ENCODE measurements at places on chromosomes 13 and 19. TPM values are rescaled to one million over a fixed set of nuclear protein-coding genes. Genes with fewer than 3 reads are reported as not detected.
A peak's percentile ranks its signal among the peaks of the same experiment; 100 is the strongest.

CILP2 gene
- total RNA-seq, result 1.0 TPM

NUP58 gene
- total RNA-seq, result 138 TPM

DENND1C gene
- 0.19 TPM for total RNA-seq

AMH gene
- total RNA-seq, result 3.5 TPM

ZNF66 gene
- total RNA-seq, result 29.5 TPM

ZNF556 gene
- not detected for total RNA-seq

KLK2 gene
- not detected for total RNA-seq

- peaks cover 5% of the 10 kb centered on the region for H3K27me3 ChIP-seq
- no peaks in the 10 kb centered on the region for H3K4me1 ChIP-seq
Observed at GRCh38 chr19:29162694-29163093, 50.3 kb downstream of the UQCRFS1 start.

DNA sequence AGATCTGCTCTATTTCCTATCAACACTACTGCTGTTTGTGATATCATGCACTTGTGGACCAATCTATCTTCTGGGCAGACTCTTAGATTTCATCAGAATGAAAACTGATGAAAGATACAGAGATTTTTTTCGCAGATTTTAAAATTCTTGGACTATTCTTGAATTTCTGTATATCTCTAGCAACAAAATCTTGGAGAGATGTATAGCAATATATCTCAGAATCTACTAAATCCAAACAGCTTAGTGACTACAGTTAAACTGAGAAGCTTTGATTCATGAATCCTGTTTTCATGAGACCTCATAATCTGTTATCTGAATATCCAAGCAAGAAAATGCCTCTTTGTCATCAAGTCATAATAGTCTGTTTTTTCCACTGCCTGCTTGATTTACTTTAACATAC lies 28.0 kb upstream of the FREM2 start:
- H3K27me3 ChIP-seq, result no peaks in the 10 kb centered on the region
- no peaks in the 10 kb centered on the region for H3K36me3 ChIP-seq
- H3K4me3 ChIP-seq, result no peak overlapping the region
- H3K27ac ChIP-seq, result no peak overlapping the region

DNA sequence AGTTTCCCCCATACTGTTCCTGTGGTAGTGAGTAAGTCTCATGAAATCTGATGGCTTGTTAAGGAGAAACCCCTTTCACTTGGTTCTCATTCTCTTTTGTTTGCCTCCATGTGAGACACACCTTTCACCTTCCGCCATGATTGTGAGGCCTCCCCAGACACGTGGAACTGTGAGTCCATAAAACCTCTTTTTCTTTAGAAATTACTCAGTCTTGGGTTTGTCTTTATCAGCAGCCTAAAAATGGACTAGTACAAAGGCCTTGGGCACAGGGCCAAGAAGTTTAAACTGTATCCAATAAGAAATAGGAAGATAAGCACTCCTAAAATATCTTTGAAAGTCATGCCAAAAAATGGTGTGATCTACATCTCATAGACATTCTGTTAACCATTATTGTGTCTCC lies 176.9 kb downstream of the TBC1D4 start:
- no peak for DNase-seq
- no peaks in the 10 kb centered on the region for H3K36me3 ChIP-seq
- H3K4me3 ChIP-seq, result no peak overlapping the region
- no peak overlapping the region for H3K27ac ChIP-seq
- H3K4me1 ChIP-seq, result peaks cover under 1% of the 10 kb centered on the region

DNA sequence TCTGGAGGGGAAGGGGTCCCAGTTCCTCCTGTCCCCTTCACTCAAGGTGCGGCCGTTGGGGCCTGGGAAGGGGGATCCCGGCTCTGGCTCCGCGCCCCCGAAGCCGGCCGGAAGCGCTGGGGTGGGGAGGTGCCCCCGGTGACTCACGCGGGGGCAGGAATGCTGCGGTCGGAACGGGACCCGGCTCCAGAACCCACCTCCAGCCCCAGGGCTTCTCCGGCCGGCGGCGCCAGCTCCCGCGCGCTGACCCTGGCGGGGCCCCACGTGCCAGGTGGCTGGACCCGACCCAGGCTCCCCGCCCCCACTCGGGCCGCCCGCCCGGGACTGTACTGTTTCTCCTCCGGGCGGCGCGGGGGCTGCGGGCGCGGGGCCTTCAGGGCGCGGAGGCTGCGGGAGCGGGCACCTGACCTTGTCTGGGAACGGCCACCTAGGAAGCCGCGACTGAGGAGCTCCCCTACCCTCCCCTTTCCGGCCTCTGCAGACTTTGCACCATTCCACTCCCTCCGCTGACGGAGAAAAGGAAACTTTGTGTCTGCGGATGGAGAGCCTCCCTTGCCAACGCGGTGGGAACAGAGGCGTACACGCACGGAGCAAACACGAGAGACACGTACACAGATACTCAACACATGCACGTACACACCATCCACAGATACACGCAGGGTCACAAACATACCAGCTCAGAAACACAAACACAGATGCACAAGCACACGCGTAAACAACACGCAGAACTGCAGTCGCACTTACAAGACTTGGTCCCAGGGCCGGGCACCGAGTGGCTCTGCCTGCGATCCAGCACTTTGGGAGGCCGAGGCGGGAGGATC lies 7.2 kb downstream of the AXL start:
- H3K27me3 ChIP-seq, result no peaks in the 10 kb centered on the region
- H3K27ac ChIP-seq, result no peak overlapping the region
- DNase-seq, result peak; percentile 75
- peak overlapping the region; percentile 44 for H3K4me3 ChIP-seq
- H3K36me3 ChIP-seq, result no peaks in the 10 kb centered on the region
- H3K4me1 ChIP-seq, result peaks cover 14% of the 10 kb centered on the region

- H3K4me3 ChIP-seq, result no peak overlapping the region
- DNase-seq, result no peak
- H3K27ac ChIP-seq, result no peak overlapping the region
- no peaks in the 10 kb centered on the region for H3K36me3 ChIP-seq
- no peaks in the 10 kb centered on the region for H3K4me1 ChIP-seq
Observed at GRCh38 chr13:59016250-59016649, 1147.5 kb downstream of the DIAPH3 start.

GRCh38 chr19:10535613-10536012 lies 8.1 kb upstream of the ATG4D start:
- H3K27me3 ChIP-seq, result no peaks in the 10 kb centered on the region
- H3K4me1 ChIP-seq, result no peaks in the 10 kb centered on the region
- DNase-seq, result no peak
- H3K4me3 ChIP-seq, result no peak overlapping the region
- no peaks in the 10 kb centered on the region for H3K36me3 ChIP-seq

DNA sequence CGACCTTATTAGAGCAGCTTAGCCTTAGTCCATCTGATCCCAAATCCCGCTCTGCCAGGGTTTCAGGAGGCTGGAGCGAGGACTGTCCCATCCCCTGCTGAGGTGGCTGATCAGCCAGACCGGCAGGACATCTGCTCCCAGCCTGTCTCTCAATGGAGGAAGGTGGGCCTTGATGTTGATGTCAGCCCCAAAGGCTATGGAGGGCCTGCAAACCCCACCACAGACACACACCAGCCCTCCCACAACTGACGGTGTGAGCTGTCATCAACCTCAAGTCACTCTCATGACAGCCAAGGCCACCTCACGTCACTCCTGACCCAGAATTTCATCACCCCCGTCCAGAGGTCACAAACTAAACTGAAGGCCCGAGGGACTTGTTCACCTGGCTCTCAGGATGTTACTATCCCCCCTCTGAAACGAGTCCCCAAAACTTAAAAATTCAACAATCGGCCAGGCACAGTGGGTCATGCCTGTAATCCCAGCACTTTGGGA lies 25.5 kb downstream of the RHPN2 start:
- peak overlapping the region; percentile 37 for H3K27ac ChIP-seq
- no peaks in the 10 kb centered on the region for H3K27me3 ChIP-seq
- H3K4me3 ChIP-seq, result no peak overlapping the region
- peaks cover 6% of the 10 kb centered on the region for H3K4me1 ChIP-seq
- H3K36me3 ChIP-seq, result no peaks in the 10 kb centered on the region

- no peaks in the 10 kb centered on the region for H3K4me1 ChIP-seq
- no peaks in the 10 kb centered on the region for H3K36me3 ChIP-seq
Observed at GRCh38 chr13:73220966-73221720, 162.3 kb downstream of the KLF5 start.

- peaks cover 18% of the 10 kb centered on the region for H3K4me1 ChIP-seq
- no peaks in the 10 kb centered on the region for H3K27me3 ChIP-seq
- DNase-seq, result no peak
- H3K4me3 ChIP-seq, result no peak overlapping the region
- H3K36me3 ChIP-seq, result no peaks in the 10 kb centered on the region
Observed at GRCh38 chr13:47277774-47278173, 380.9 kb upstream of the HTR2A start.

- peaks cover 23% of the 10 kb centered on the region for H3K4me1 ChIP-seq
- peak overlapping the region; percentile 88 for H3K4me3 ChIP-seq
- peak overlapping the region; percentile 78 for H3K27ac ChIP-seq
- H3K36me3 ChIP-seq, result peaks cover 5% of the 10 kb centered on the region
Observed at GRCh38 chr19:49677901-49678674, 1.0 kb downstream of the PRMT1 start.

- peaks cover 24% of the 10 kb centered on the region for H3K4me1 ChIP-seq
- peak; percentile 94 for DNase-seq
- H3K27ac ChIP-seq, result peak overlapping the region; percentile 91
- H3K36me3 ChIP-seq, result no peaks in the 10 kb centered on the region
- H3K27me3 ChIP-seq, result no peaks in the 10 kb centered on the region
Observed at GRCh38 chr19:13163609-13164342, 13.6 kb downstream of the IER2 start.

GRCh38 chr13:55652657-55653056 lies 1488.1 kb upstream of the PRR20A start:
- no peak overlapping the region for H3K27ac ChIP-seq
- no peak overlapping the region for H3K4me3 ChIP-seq
- H3K4me1 ChIP-seq, result peaks cover 5% of the 10 kb centered on the region

DNA sequence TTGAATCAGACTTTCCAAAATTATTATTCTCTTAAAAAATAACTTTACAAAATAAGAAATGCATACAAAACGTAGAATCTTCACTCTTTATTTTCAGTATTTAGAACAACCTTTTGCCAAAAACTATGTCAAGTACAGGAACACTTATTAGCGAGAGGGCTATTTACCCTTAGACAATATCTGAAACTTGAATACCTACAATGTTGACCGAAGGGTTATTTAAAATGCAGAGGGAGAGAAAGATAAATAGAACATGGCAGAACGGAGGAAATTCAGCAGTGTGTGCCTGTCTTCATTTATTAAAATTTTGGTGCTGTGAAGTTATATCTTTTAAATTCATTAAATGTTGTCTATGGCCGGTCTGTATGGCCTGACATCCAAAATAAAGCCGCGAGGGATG lies 198.8 kb downstream of the EFNB2 start:
- no peak overlapping the region for H3K27ac ChIP-seq
- no peak overlapping the region for H3K4me3 ChIP-seq
- no peaks in the 10 kb centered on the region for H3K27me3 ChIP-seq
- no peaks in the 10 kb centered on the region for H3K4me1 ChIP-seq
- no peaks in the 10 kb centered on the region for H3K36me3 ChIP-seq

DNA sequence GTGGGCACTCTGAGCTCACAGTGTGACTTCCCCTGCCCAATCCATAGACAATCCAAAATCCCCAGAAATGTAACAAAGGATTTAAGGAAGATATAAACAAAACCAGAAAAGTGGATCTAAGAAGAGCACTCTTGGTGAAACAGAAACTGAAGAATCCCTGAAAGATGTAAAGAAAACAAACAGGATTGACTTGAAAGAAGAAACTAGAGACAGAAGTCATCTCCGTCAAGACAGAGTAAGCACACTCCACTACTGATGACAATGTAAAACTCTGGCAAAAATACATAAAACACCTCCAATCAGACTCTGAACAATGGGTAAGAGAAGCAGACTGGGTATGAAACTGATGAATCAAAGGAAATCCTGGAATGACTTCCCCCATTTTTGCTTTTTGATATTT lies 13.5 kb downstream of the TUBGCP3 start:
- no peaks in the 10 kb centered on the region for H3K27me3 ChIP-seq
- H3K27ac ChIP-seq, result no peak overlapping the region
- H3K36me3 ChIP-seq, result no peaks in the 10 kb centered on the region
- no peak overlapping the region for H3K4me3 ChIP-seq
- no peak for DNase-seq

- no peaks in the 10 kb centered on the region for H3K36me3 ChIP-seq
- H3K4me3 ChIP-seq, result peak overlapping the region; percentile 32
- peaks cover 25% of the 10 kb centered on the region for H3K4me1 ChIP-seq
- H3K27me3 ChIP-seq, result no peaks in the 10 kb centered on the region
Observed at GRCh38 chr13:113022745-113023574, 53.9 kb downstream of the MCF2L start.

- H3K4me1 ChIP-seq, result no peaks in the 10 kb centered on the region
- H3K27me3 ChIP-seq, result no peaks in the 10 kb centered on the region
- no peak for DNase-seq
- no peak overlapping the region for H3K4me3 ChIP-seq
- H3K27ac ChIP-seq, result no peak overlapping the region
Observed at GRCh38 chr13:31517599-31517998, 221.7 kb upstream of the RXFP2 start.

GRCh38 chr13:24267274-24267673 lies 42.1 kb upstream of the C1QTNF9 start:
- no peak overlapping the region for H3K4me3 ChIP-seq
- H3K36me3 ChIP-seq, result no peaks in the 10 kb centered on the region
- no peak for DNase-seq
- H3K27ac ChIP-seq, result no peak overlapping the region
- peaks cover 16% of the 10 kb centered on the region for H3K4me1 ChIP-seq
- no peaks in the 10 kb centered on the region for H3K27me3 ChIP-seq
